ENCODE measurements at places on chromosomes 16 and 17. TPM values are rescaled to one million over a fixed set of nuclear protein-coding genes. Genes with fewer than 3 reads are reported as not detected.

DNA sequence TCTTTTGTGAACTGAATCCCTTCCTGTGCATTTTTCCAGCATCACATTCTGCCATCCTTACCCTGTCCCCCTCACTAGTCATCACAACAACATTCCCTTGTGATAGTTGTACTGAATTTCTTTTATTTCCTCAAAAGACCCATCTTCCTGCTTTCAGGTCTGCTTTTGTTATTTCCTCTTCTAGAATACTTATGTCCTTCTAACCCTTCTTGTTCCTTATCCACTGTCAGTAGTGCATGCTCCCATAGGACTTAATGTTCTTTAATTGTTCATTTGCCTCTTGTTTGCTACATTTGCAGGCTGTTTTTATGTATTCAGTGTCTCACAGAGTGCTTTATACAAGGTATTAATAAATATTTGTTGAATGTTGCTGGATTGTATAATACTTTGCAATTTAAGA lies 73.0 kb downstream of the BCAS3 start:
- no peaks in the 10 kb centered on the region for H3K27me3 ChIP-seq
- no peak overlapping the region for H3K4me3 ChIP-seq
- no peak overlapping the region for H3K27ac ChIP-seq
- H3K4me1 ChIP-seq = no peaks in the 10 kb centered on the region

GRCh38 chr17:43400943-43401717 lies 2.3 kb downstream of the ARL4D start:
- H3K27ac ChIP-seq = no peak overlapping the region
- DNase-seq = no peak
- peaks cover 44% of the 10 kb centered on the region for H3K4me1 ChIP-seq
- H3K36me3 ChIP-seq = peaks cover 5% of the 10 kb centered on the region

DNA sequence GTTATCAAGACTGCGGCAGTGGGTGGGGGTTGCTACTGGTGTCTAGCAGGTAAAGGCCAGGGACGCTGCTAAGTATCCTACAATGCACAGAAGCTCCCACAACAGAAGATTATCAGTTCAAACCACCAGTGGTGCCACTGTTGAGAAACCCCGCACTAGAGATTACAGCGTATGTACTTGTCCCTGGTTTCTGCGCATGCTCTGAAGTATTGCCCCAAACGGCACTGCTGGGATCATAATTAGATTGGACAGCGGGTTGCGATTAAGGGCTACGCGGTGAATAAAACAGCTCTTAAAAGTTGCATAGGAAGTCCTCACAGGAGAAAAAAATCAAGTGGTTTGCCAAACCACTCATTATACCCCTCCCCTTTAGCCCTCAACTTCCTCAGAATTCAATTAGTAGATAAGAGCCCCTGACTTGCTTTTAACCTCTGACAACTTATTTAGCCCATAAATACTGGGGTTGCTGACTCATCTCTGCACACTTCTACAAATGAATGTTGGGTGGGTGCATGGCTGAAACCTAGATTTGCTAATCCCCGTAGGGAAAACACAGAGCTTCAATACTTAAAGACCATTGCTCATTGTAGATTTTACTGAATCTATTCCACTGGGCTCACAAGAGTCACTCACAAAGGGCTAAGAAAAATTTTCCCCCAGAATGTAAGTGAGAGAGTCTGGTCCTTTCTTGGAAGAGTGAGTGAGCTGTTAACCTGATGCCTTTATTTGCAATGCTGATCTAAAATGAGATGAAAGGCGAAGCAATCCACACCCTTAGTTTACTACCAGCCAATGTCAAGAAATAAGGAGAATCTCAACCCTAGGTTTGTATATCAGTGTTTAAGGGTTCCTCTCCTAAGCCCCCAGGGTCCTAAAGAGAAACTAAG lies 91.8 kb downstream of the RGS9 start:
- H3K4me3 ChIP-seq = no peak overlapping the region
- H3K36me3 ChIP-seq = no peaks in the 10 kb centered on the region
- DNase-seq = no peak
- peaks cover 15% of the 10 kb centered on the region for H3K27me3 ChIP-seq
- H3K4me1 ChIP-seq = no peaks in the 10 kb centered on the region

Gene SLC46A1
- 4.9 TPM for total RNA-seq

Gene ITGAX
- total RNA-seq = 2.3 TPM
